ENCODE measurements at places on chromosomes 2 and 18. TPM values are rescaled to one million over a fixed set of nuclear protein-coding genes. Genes with fewer than 3 reads are reported as not detected.
A peak's percentile ranks its signal among the peaks of the same experiment; 100 is the strongest.

- DNase-seq = no peak
Measured at GRCh38 chr18:8424481-8424880, 184.8 kb upstream of the RAB12 start.

The CGREF1 gene
- 3.5 TPM for total RNA-seq

The AOX1 gene
- total RNA-seq = 59.2 TPM

The DAW1 gene
- total RNA-seq = not detected

DNA sequence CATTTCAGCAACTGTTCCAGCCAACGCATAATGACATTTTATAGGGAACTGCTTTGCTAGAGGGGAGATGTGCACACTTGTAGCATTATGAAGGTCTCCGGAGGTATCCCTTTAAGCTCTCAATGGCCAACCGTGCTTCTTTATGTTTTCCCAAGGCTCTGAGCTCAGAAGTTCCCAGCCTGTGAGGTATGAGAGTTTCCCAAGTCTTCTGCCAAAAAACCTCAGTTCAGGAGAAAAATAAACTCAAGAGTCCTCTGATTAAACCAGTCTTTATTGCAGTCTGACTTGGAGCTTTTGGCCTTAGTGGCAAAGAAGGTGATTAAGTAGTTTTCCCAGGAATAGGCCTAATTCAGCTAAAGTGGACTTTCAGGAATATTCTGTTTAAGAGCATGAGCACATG, 35.4 kb upstream of the ZNF532 start:
- no peak for DNase-seq

GRCh38 chr2:119820275-119820674, 60.6 kb downstream of the PTPN4 start:
- DNase-seq = no peak

GRCh38 chr2:216880509-216881184, 20.8 kb upstream of the TNP1 start:
- DNase-seq = no peak

DNA sequence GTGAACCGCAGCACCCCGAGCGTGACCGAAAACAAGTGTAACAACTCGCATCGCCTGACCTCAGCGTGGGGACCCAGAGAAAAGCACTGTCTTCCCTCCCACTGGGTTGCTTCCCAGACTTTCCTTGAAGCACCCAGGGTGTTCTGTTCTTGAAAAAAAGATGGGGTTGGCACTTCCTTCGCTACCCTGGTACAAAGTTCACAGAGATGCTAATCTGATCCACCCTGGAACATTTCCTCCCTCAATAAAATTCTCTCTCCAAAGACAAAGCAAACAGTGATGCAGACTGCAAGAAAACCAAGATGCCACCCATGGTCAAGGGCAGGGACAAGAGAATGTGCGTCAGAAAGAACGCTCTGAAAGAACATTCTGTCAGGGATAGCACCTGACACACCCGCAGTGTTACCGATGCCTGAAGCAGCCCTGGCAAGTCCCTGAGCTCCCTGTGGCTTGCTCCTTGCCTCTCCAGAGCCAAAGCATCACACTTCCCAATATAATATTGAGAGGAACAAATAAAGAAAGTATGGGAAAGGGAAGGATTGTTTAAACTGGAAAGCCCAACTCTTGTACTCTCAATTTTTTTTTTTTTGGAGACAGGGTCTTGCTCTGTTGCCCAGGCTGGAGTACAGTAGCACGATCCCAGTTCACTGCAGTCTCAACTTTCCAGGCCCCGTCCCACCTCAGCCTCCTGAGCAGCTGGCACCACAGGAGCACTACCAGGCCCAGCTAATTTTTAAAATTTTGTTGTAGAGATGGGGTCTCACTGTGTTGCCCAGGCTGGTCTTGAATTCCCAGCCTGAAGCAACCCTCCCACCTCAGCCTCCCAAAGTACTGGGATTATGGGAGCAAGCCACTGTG, 70.7 kb downstream of the TBC1D8 start:
- no peak for DNase-seq

DNA sequence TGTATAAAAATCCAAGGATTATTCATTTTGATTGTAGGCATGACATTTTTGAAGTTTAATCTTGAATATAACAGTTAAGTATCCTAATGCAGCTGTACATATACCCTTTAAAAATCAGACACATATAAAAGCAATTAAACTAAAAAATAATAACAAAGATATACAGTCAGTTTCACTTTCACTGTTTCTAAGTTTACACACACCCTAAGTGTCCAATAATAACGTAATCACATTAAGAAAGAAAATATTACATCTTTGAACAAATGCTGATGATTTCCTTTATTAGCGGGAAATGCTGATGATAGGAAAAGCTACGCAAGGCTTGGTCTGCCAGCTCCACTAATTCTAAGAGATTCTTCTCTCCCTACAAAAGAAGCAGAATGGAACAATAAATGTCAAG, 38.8 kb downstream of the RTTN start:
- no peak for DNase-seq

The UGT1A10 gene
- not detected for total RNA-seq

The LYG2 gene
- not detected for total RNA-seq

GRCh38 chr18:42801706-42802105, 313.8 kb downstream of the RIT2 start:
- DNase-seq = no peak

DNA sequence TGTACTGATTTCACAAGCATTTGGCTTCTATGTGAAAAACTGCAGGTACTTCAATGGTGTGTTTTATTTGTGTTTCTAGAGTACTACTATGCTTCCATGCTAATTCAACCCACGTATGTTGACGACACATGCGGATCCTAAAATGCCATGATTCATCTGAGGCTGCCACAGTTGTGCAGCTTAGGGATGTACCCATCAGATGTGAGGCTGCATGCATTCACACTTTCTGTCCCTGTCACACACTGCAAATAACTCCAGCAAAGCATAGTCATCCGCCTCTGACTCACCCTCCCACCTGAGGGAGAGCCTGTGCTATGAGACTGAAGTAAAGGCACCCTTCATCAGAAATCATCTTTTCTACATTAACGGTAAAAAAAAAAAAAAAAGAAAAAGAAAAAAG, 22.1 kb upstream of the SERTAD2 start:
- no peak for DNase-seq

The TGFA gene
- 1.8 TPM for total RNA-seq

The KCNJ13 gene
- not detected for total RNA-seq

DNA sequence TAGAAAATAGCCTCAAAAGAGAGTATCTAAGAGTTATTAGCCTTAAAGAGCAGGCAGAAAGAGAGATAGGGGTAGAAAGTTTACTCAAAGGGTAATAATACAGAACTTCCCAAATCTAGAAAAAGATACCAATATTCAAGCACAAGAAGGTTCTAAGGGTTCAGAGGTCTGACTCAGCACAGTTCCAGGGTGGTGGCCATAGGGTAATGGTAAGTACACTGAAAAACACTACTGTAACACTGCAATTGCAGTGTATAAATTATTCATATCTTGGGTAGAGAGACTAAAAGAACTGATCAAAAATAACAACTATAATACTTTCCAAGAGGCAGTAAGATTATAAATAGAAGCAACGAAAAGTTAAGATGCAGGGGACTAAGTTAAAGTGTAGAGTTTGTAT, 115.2 kb downstream of the ROCK1 start:
- no peak for DNase-seq

DNA sequence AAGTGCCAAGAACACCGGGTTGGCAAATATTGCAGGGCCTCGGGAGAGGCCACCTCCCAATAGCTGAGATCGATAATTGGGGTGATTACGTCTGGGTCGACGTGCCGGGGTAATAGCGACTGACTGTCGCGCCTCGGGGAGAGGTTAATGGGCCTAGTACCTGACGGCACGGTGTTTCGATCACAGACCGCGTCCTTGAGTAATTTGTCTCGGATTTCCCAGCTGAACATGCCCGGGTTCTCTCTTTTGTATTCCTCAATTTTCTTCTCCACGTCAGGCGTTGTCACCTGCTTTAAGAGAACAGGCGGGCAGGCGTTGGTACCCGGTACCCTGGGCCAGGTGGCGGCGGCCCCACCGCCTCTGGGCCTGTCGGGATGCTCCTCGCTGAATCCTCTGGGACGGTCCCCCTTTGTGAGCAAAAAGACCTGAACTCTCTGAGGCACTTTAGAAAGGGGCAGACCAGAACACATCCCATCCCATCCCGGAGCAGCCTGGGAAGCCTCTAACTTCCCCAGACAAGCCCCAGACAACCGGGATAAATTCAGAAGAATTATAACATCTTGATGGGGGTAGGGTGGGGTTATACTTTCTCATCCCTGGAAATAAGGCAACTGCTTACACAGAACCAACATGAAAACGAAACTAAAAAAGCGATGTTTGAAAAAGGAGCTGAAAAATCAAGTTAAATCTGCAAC, 3.3 kb downstream of the PAX3 start:
- no peak for DNase-seq

DNA sequence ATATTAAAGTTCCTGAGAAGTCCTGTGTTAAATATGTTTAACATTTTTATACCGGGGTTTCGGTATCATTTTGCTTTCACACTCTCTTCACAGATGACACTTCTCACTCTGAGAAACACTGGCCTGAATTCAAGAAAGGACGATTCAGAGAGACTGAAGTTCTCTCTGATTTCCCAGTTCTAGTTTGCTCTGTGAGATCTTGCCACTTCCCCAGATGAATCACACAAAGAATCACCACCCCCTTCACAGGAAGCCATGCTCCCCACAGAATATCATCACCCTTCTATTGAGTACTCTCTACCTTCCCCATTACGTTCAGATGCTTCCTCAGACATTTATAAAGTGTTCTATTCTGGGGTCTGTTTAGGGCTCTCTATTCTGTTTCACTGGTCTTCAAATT, 16.1 kb upstream of the CD207 start:
- DNase-seq = no peak

DNA sequence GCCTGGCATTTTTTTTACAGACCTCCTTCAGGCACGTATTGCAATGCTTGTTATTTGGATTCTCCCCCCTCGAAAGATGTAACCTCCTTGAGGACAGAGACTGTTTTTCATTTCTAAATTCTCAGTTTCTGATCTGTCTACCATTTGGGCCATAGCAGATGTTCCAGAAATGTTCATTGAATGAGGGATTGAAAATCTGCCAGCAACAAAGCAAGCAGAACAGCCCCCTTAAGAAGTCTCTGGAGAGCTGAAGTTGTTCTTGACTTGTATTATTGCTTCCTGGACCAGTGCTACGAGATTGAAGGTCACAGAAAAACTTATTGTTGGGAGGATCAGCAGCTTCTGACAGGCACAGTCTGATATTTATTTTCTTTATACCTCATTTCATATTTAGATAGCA, 355.5 kb downstream of the EPHA4 start:
- DNase-seq = no peak

The DNAH6 gene
- total RNA-seq = not detected

- DNase-seq = peak; percentile 86
Measured at GRCh38 chr2:71068218-71069035, at the start of gene NAGK. NAGK (plus strand) TSS chr2:71068648; CDS start chr2:71068684, 36 bp downstream.

DNA sequence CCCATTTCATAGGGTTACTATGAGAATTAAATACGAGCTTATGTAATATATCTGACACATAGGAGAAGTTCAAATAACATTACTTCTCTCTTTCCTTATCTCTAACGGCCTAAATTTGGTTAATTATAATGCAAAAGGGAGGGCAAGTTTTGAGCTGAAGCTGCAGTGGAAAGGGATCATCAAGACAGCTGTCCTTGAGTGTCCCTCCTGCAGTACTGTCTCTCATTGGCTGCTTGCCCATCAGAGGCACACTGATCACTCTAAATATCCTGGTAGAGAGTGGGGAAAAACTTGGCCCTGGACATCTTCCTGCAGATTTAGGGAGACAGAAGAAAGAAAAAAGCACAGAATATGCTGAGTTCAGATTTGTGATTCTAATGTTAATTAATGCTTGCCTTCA, 186.0 kb downstream of the CAMKMT start:
- no peak for DNase-seq

Data from ascending aorta (tissue), 2 donors.